ENCODE measurements at places on chromosomes 6 and 20. TPM values are rescaled to one million over a fixed set of nuclear protein-coding genes. Genes with fewer than 3 reads are reported as not detected.

GRCh38 chr6:96304997-96305396 is 216.6 kb upstream of the UFL1 start:
- no peaks in the 10 kb centered on the region for H3K27me3 ChIP-seq
- H3K4me3 ChIP-seq, result no peak overlapping the region
- DNase-seq, result no peak

GRCh38 chr6:133227344-133227743 is 13.8 kb upstream of the EYA4 start:
- no peaks in the 10 kb centered on the region for H3K4me1 ChIP-seq
- H3K27ac ChIP-seq, result no peak overlapping the region
- no peaks in the 10 kb centered on the region for H3K36me3 ChIP-seq
- H3K4me3 ChIP-seq, result no peak overlapping the region

DNA sequence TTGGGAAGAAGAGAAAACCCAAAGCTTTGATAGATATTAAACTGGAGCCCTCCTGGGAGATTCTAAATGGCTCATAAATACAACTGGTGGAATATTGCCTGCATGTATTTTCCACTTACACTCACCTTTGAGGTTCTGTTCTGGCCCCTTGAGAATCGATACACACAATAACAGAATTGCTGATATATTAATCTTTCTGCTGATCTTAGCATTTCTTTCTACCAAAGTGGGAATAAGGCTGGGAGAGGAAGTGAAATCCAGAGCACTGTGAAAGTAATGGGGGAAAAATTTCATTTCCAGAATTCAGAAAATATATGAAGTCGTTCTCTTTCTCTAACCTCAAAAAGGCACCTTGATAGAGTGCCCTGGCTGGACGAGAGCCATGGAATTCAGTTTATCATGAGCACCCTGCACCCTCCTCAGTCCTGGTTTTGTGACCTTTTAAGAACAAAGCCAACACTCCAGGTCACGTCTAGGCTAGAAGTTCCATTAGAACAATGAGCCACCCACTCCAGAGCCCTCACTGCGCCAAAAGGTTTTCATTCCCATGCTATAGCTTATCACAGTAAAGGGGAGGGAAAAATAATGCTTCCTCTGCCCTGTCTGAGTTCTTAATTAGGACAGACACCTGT is 244.5 kb downstream of the CD83 start:
- DNase-seq, result no peak
- no peaks in the 10 kb centered on the region for H3K36me3 ChIP-seq
- no peak overlapping the region for H3K27ac ChIP-seq
- H3K27me3 ChIP-seq, result peaks cover 9% of the 10 kb centered on the region
- no peak overlapping the region for H3K4me3 ChIP-seq

- H3K36me3 ChIP-seq, result no peaks in the 10 kb centered on the region
- H3K27me3 ChIP-seq, result peaks cover 23% of the 10 kb centered on the region
- H3K4me1 ChIP-seq, result peaks cover 47% of the 10 kb centered on the region
- DNase-seq, result no peak
- peak overlapping the region; percentile 96 for H3K4me3 ChIP-seq
Observed at GRCh38 chr6:36386495-36387439, 702 bp downstream of the ETV7 start.

DNA sequence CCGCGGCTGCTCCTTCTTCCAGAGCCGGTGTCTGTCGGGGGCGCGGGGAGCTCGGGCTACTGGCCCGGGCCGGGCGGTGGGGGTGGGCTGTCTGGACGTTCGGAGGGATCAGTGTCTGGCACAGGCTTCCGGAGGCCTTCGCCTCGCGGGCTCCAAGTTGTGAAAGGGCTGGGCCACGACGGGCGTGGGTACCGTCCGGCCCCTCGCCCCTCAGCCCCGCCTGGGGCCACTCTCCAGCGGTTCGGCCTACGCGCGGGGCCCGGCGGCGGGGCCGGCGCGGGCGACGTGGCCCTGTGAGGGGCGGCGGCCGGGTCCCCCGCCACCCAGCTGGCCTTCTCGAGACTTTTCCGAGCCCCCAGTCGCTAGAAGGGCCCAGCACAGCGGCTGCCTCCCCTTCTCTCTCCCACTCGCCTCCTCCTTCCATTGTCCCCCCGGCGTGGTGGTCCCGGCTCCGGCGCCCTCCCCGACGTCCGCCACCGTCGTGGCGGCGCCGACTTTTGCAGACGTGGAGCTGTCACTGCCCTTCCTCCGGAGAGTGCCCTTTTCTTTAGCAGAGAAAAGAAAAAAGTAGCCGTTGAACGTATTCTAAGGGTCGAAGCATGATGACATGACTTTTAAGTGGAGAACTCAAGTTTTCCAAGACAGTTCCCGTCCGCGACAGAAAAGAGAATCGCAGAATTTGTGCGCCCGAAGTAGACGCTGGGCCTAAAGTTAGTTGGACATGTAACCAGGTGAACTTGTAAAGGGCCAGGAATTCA is 571 bp downstream of the ITCH start:
- H3K36me3 ChIP-seq, result peaks cover 17% of the 10 kb centered on the region
- no peaks in the 10 kb centered on the region for H3K27me3 ChIP-seq
- H3K27ac ChIP-seq, result peak overlapping the region; percentile 95
- DNase-seq, result peak; percentile 69

DNA sequence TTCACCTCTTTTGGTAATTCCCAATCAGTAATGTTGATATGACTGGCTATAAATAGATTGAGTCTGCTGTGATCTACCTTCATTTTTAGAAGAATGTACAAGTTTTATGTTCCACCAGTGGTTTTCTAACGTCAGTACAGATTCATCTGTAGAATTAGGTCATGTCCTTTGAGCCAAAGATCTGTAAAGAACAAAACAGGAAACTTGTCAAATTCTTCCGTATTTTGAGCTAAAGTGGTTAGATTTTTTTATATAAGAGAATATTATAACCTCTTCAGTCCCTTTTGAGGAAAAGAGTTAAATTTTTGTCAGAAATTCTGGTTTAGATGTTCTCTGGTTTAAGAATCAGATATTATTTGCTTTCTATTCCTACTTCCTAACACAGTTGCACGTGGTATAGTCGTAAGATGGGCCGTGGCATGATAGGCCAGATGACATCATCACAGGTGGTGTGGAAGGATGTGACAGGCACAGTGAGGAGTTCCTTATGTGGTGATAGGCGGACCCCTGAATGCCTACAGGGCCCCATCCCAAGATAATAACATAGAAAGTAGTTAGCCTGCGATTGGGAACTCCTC is 62.3 kb downstream of the SNX9 start:
- DNase-seq, result no peak
- H3K27me3 ChIP-seq, result peaks cover 49% of the 10 kb centered on the region
- H3K4me1 ChIP-seq, result no peaks in the 10 kb centered on the region
- H3K27ac ChIP-seq, result peak overlapping the region; percentile 46

LRP11 gene
- total RNA-seq, result 1.6 TPM

DNA sequence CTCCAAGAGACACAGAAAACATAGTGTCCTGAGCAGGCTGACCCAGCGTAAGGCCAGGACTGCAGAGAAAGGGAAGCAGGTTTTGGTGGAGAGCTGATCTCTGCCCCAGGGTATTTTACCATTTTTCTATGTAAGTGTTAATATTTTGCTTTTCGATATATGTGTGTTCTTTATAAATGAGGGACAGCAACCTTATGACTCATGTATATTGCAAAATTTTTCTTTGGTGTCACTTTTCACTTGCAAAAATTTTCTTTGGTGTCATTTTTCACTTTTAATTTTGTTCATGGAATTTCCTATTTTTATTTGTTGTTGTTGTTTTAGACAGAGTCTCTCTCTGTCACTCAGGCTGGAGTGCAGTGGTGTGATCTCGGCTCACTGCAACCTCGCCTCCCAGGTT is 34.6 kb upstream of the PXDC1 start:
- no peaks in the 10 kb centered on the region for H3K36me3 ChIP-seq
- no peaks in the 10 kb centered on the region for H3K27me3 ChIP-seq
- no peak overlapping the region for H3K4me3 ChIP-seq

GRCh38 chr6:84618836-84619235 is 145.6 kb downstream of the TBX18 start:
- DNase-seq, result no peak
- no peaks in the 10 kb centered on the region for H3K36me3 ChIP-seq
- H3K4me1 ChIP-seq, result no peaks in the 10 kb centered on the region
- no peak overlapping the region for H3K27ac ChIP-seq
- H3K4me3 ChIP-seq, result no peak overlapping the region
- no peaks in the 10 kb centered on the region for H3K27me3 ChIP-seq

TCF21 gene
- total RNA-seq, result not detected

DNA sequence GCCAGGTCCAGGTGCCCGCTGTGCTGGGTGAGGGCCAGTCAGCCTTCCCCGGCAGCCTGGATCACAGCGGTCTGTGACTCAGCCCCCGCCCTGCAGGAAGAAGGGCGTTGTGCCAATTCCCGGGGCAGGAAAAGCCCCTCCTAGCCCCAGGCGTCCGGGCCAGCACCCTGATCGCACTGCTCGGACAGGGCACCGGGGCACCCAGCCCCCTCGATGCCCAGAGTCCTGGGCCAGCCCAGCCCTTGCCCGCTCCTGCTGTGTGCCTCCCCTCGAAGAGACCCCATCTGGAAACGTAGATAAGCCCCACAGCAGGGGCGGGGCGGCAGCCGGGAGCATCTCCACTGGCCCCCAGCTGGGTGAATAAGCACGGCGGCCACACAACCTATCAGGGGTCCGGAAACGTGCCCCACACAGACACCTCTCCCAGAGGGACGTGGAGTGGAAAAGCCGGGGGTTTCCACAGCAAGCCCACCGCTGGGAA is 9.9 kb downstream of the LAMA5 start:
- no peaks in the 10 kb centered on the region for H3K27me3 ChIP-seq
- H3K4me1 ChIP-seq, result no peaks in the 10 kb centered on the region
- DNase-seq, result no peak
- H3K27ac ChIP-seq, result no peak overlapping the region

GRCh38 chr20:39829256-39829655 is 859.8 kb downstream of the MAFB start:
- DNase-seq, result no peak
- H3K36me3 ChIP-seq, result no peaks in the 10 kb centered on the region
- peaks cover 15% of the 10 kb centered on the region for H3K4me1 ChIP-seq
- H3K27me3 ChIP-seq, result peaks cover 7% of the 10 kb centered on the region
- peak overlapping the region; percentile 5 for H3K27ac ChIP-seq
- peak overlapping the region; percentile 28 for H3K4me3 ChIP-seq

FNDC11 gene
- 0.31 TPM for total RNA-seq

EPPIN gene
- total RNA-seq, result not detected

GRCh38 chr20:18635380-18635779 is 47.5 kb downstream of the DTD1 start:
- DNase-seq, result no peak
- H3K4me3 ChIP-seq, result no peak overlapping the region
- no peak overlapping the region for H3K27ac ChIP-seq
- no peaks in the 10 kb centered on the region for H3K27me3 ChIP-seq
- H3K4me1 ChIP-seq, result no peaks in the 10 kb centered on the region
- peaks cover 6% of the 10 kb centered on the region for H3K36me3 ChIP-seq

ELOVL4 gene
- total RNA-seq, result 3.9 TPM

DNA sequence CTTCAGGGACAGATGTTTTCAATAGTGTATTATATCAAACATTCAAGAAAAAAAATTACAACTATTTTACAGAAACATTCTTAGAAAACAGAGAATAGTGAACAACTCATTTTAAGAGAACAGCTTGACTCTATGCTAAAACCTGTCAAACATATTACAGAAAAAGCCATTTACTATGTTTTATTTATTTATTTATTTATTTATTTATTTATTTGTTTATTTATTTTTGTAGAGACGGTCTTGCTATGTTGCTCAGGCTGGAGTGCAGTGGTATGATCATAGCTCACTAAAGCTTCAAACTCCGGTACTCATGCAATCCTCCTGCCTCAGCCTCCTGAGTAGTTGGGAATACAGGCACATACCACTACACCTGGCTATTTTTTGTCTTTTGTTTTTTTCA is 317.9 kb upstream of the HTR1E start:
- DNase-seq, result no peak
- H3K4me1 ChIP-seq, result no peaks in the 10 kb centered on the region
- no peaks in the 10 kb centered on the region for H3K27me3 ChIP-seq
- H3K4me3 ChIP-seq, result no peak overlapping the region

TCF15 gene
- 0.36 TPM for total RNA-seq

GRCh38 chr6:118650582-118651281 is 659 bp downstream of the CEP85L start:
- peak overlapping the region; percentile 91 for H3K4me3 ChIP-seq
- peak; percentile 74 for DNase-seq
- no peaks in the 10 kb centered on the region for H3K27me3 ChIP-seq

GRCh38 chr6:25601800-25602673 is 50.0 kb upstream of the SCGN start:
- no peaks in the 10 kb centered on the region for H3K4me1 ChIP-seq
- H3K4me3 ChIP-seq, result no peak overlapping the region
- DNase-seq, result no peak
- no peaks in the 10 kb centered on the region for H3K36me3 ChIP-seq
- H3K27ac ChIP-seq, result no peak overlapping the region
- H3K27me3 ChIP-seq, result peaks cover 14% of the 10 kb centered on the region

- DNase-seq, result no peak
- H3K27ac ChIP-seq, result no peak overlapping the region
- no peaks in the 10 kb centered on the region for H3K36me3 ChIP-seq
Observed at GRCh38 chr6:15166121-15166520, 79.7 kb upstream of the JARID2 start.

SYS1 gene
- total RNA-seq, result 31.4 TPM

TNFRSF21 gene
- 0.07 TPM for total RNA-seq

GRIK2 gene
- not detected for total RNA-seq

DNA sequence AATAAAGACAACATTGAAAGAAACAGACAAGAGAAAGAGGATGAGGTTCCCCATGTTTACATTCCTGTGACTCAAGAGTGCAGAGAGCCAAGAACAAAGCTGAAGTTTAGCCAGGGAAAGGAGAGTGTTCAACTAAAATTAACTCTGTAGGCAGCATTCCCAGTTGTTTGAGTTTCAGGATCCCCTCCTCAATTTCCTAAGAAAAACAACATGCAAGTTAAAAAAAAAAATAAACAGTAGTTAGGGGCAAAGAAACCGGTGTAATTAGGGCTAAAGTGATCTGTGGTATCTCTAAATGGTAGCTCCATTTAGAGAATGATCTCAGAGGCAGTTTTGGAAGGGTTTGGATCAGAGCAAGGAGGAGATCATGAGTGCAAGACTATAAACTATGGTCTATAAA is 30.9 kb upstream of the RAB23 start:
- no peak overlapping the region for H3K4me3 ChIP-seq
- H3K36me3 ChIP-seq, result no peaks in the 10 kb centered on the region
- H3K4me1 ChIP-seq, result no peaks in the 10 kb centered on the region
- H3K27me3 ChIP-seq, result peaks cover 2% of the 10 kb centered on the region
- no peak for DNase-seq
- H3K27ac ChIP-seq, result no peak overlapping the region

MTFR2 gene
- total RNA-seq, result 14.9 TPM

DNA sequence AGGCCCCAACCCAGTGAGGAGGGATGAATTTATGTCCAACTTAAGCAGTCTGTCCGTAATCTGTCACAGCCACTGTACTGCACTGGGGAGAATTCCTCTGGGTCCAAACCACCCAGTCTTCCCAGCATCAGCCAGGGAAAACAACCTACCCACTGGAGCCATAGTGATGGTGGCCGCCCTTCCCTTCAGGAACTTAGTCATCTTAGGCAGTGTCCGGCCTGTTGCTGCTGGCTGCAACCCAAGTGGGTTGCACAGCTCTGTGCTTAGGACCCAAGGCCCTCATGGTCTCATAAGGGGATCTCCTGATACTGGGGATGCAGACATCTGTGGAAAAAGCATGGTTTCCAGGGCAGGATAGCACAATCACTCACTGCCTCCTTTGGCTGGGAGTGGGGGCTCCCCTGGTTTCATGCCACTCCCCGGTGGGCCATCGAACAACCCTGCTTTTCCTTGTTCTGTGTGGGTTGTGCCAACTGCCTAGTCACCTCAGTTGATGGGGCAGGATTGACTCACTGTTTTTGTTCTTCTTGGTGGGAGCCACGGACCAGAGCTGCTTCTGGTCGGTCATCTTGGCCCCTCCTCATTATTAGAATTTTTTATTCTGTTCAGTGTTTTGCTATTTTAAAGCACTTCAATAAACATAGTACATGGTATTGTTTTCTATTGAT is 591.9 kb downstream of the DOK5 start:
- H3K4me1 ChIP-seq, result no peaks in the 10 kb centered on the region
- H3K36me3 ChIP-seq, result peaks cover 27% of the 10 kb centered on the region
- no peak overlapping the region for H3K27ac ChIP-seq
- no peak for DNase-seq

RGS19 gene
- 33.4 TPM for total RNA-seq

SLC22A16 gene
- not detected for total RNA-seq
